ENCODE measurements at places on chromosomes 4 and X.

DNA sequence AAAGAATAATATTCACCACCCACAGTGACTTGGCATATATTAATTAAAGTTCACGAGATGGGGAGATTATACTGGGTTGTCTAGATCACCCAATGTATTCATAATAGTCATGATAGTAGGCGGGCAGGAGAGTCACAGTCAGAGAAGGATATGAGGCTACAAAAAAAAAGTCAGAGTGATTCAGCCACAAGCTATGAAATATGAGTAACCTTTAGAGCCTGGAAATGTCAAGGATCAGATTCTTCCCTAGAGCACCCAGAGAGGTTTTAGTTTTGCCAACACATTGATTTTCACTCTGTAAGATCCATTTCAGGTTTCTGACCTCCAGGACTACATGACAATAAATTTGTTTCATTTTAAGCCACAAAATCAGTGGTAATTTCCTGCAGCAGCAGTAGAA lies 501.9 kb downstream of the GABRG1 start:
- no peak for DNase-seq

DNA sequence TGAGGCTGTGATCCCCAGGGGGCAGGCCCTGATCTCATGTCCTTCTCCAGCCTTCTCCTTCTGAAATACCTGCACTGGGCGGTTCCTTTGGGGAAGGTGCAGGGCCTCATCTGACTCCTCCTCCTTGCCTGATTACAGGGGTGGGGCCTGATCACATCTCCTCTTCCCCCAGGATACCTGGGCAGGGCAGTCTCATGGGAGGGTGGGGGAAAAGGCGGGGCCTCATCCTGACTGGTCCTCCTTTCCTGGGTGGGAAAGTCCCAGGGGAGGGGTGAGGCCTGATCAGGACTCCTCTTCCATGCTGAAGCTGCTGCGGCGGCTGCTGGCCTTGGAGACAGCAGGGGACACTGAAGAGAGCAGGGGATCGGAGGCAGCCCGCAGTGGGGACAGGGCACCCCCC lies 13.3 kb downstream of the TFE3 start:
- no peak for DNase-seq

DNA sequence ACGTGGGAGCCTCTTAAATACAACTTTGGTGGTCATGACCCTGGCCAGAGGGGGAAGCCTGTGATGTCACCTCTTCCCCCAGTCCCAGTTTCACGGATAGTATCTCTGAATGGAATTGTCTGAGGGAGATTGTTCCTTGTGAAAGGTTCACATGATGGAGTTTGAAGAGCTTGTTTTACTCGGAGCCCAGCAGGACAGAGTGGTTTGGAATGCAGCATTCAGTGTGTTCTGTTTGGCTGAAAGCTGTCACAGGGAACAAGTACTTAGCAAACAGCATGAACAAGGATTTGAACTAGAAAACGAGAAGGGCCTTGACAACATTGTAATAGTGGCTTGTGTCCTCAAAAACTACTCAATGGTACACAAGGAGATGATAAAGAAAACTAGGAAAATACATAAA lies 133.9 kb upstream of the CXorf66 start:
- no peak for DNase-seq

DNA sequence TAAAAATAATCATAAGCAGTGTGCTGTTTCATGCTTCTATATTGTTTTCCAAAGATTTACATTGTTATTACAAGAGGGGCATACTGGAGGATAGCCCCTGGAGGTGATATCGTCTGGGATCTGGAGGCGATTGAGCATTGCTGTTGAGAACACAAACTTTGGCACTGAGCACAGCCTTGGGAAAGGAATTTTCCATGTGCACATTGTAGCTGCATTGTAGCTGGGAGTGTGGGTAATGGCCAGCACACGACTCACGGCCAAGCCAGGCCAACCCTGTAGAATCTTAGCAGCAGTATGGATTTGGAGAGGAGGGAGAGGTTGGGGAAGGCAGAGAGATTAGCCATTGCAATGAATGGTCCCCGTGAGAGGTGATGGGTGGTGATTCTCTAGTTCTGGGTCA lies 121.9 kb downstream of the SMIM20 start:
- no peak for DNase-seq

DNA sequence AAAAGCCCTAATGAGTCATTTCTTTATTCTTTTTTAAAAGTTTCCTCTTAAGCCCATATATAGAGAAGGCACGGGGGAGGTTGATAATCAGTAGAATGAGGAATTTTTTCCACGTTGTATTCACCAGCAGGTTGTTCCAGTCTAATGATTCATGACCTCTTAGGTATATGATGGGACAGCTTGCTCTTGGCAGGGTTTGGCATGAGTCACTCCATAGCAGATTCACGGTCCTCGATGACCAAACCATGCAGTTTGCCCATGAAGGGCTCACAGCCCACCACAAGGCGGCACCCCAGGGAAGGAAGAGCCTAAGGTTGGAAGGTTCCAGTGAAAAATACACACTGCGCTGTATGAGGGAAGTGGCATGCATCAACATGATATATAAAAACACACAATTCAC lies 623.8 kb upstream of the DIPK2B start:
- DNase-seq = no peak

GRCh38 chr4:24322995-24323394 lies 261.4 kb downstream of the DHX15 start:
- DNase-seq = no peak

- DNase-seq = no peak
These were observed 24.2 kb downstream of the L1CAM start for GRCh38 chrX:153861733-153862310.

- no peak for DNase-seq
These were observed 66.3 kb downstream of the TSC22D3 start for GRCh38 chrX:107709266-107709806.

DNA sequence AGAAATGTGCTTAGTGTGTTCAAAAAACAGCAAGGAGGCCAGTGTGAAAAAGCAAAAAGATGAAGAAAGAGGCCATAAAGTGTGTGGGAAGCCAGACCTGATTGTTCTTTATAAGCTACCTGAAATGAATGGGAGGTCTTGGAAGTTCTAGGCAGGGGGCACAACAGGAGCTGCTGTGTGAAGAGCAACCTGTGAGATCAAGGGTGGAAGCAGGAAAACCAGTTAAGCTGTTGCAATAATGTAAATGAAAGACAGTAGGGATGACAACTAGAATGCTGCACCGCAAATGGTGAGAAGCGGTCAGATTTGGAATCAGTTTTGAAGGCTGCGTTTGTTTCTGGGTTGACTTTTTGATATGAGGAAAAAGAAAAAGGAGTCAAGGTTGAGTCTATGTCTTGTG lies 123.5 kb downstream of the TMEM144 start:
- DNase-seq = no peak

DNA sequence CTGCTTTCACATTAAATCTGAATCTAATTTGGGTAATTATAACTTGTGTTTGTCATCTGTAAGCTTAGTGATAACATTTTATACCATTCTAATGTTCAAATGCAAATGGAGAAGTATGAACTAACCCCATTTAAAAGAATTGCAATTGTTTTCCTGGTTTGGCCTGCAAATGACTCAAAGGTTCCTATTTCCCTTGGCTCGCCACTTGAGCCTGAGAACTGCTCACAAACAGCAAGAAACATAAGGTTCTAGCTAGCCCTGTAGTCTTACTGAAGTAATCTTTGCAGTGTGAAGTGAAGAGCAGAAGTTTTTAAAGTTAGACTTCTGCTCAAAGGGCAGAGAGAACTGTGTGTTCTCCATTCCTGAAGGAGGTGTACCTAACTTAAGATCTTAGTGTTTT lies 27.2 kb downstream of the UPRT start:
- DNase-seq = no peak

DNA sequence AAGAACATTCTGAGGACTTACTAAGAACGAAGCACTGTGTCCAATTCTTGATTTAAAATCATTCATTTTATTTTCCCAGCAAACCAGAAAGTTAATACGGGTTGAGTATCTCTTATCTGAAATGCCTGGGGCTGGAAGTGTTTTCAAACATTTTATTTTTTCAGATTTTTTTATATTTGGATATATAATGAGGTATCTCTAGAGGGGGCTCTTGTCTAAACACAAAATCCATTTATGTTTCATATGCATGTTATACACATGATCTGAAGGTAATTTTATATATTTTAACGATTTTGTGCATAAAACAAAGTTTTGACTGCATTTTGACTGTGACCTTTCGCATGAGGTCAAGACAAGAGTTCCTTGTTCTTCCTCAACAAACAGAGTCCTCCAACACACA lies 320.9 kb downstream of the ASMT start:
- no peak for DNase-seq

DNA sequence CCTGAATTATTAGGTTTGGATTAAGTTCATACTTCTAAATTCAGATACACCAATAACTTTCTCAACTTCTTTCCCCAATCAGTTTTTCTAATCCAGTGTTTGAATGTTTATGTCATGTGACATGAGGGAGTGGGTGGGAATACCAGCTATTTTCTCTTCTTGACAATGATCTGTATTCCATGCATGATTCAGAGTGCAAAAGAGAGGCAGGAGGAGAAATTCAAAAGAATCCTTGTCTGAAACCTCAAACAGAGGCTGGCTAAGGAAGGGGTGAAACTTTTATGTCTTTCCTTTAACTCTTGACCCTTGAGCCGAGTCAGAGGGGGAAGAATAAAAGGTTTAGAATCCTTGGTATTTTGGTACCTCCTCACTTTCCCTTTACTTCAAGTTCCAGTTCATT lies 544.7 kb downstream of the SPRY1 start:
- DNase-seq = no peak

DNA sequence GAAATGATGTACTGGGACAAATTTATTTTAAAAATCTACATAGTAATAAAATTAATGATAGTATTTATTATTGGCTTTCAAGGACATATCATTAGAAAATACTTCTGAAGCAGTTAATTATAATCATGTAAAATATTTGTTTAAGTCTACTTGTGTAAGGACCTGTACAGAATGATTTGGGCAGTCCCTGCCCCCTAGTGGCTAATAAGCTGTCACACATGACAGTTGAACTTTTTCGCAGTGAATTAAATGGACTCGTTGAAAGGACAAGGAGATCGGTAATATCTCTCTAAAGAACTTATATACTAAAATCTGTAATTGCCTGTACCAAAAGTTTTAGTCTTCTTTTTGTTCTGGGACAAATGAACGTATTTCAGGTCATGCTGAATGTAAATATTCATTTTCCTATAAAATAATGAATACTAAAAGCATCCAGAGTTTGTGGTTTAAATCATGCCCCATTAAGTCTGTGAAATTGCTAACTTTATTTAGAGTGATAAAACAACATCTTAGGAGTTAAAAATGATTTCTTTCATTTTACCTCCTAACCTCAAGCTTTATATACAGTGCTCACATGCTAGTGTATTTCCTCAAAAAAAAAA lies 13.6 kb downstream of the EXOC1 start:
- peak; percentile 75 for DNase-seq

DNA sequence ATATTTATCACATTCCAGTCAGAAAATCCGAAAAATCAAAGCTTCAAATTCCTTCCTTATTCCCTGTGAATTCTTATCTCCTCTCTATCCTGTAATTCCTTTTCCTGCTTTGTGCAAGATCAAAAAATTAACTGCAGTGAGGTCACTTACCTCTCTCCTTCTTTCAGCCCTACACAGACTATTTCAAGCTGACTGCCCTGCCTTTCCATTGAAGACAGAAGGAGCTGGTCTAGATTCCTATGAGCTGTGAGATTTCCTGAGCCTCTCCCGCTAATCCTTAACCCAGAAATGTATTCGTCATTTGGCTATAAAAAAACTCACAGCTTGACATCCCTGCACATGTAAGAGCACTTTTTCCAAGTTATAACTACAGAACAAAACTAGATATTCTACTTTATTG lies 26.6 kb downstream of the TRIML2 start:
- no peak for DNase-seq

- DNase-seq = no peak
These were observed 4.4 kb upstream of the CHM start for GRCh38 chrX:86051741-86052140.

DNA sequence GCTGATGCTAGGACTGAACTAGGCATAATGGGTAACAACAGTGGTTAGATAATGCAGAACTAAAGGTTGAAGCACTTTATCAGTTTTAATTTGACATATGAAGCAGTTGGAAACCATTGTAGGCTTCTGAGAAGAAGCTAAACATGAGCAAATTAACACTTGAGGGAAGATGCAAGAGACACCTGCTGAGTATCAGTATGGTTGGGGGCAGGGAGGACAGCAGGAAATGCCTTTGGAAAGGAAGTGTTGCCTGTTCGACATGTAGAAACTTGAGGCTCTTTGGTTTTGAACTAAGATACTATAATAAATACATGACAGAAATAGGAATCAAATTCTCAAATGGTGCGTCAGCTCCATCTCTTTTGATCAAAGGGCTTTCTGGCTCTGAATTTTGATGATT lies 115.6 kb downstream of the FHIP1A start:
- DNase-seq = no peak

DNA sequence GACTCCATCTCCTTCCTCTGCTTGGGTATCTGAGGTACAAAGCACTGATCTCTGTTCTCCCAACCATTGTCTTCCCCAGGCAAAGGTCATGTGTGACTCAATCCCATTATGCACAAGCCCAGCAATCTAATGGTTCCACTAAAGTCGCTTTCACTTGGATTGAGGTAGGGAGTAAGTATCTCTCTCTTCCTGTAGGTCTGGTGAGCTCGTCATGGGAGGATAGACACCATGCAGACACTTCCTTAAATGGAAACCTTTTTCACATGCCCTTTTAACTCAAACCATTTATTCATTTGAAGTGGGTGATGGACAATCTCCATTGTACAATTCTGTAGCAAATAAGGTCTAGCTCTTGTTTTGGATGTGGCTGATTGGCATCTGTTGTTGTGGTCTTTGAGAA lies 245.2 kb upstream of the CLNK start:
- no peak for DNase-seq

GRCh38 chrX:33970028-33970967 lies 161.8 kb downstream of the FAM47A start:
- DNase-seq = no peak

GRCh38 chr4:6087669-6088341 lies 69.6 kb upstream of the C4orf50 start:
- DNase-seq = peak; percentile 29

DNA sequence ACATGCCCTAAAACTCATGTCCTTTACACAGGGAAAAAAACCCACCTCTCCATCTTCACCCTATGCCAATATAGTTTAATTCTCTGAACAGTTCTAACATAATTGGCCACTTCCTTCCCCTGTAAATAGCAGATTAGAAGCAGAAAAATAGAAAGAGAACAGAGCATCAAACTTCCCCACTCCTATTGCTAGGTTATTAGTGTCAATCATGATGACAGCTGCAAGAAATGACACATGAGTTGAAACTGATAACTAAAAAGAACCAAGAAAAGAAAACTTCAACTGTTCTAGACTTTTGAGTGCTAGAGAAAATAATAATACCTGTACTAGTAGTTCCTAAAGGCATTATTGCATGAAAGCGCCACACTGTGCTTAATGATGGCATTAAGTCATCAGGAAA lies 284.5 kb upstream of the TRPC5 start:
- no peak for DNase-seq

GRCh38 chr4:52106660-52107059 lies 55.6 kb downstream of the SPATA18 start:
- DNase-seq = no peak

GRCh38 chr4:159047478-159048165 lies 55.3 kb upstream of the RAPGEF2 start:
- DNase-seq = no peak

GRCh38 chr4:174117445-174117844 lies 166.0 kb downstream of the FBXO8 start:
- no peak for DNase-seq

- no peak for DNase-seq
These were observed 15.0 kb upstream of the ARSF start for GRCh38 chrX:3026074-3026815.

- no peak for DNase-seq
These were observed 685 bp upstream of the TNIP2 start for GRCh38 chr4:2756691-2757350.

GRCh38 chr4:128635141-128635954 lies 174.2 kb upstream of the JADE1 start:
- peak; percentile 87 for DNase-seq

Data from pons (tissue), 1 donor.